ENCODE measurements at places on chromosomes 6 and 20.

- no peak for DNase-seq
These were observed 26.1 kb upstream of the RIPPLY2 start for GRCh38 chr6:83827050-83827449.

GRCh38 chr6:149235130-149235561 lies 82.4 kb upstream of the TAB2 start:
- DNase-seq = peak; percentile 64

- no peak for DNase-seq
These were observed 15.1 kb downstream of the KIF13A start for GRCh38 chr6:17972074-17972952.

DNA sequence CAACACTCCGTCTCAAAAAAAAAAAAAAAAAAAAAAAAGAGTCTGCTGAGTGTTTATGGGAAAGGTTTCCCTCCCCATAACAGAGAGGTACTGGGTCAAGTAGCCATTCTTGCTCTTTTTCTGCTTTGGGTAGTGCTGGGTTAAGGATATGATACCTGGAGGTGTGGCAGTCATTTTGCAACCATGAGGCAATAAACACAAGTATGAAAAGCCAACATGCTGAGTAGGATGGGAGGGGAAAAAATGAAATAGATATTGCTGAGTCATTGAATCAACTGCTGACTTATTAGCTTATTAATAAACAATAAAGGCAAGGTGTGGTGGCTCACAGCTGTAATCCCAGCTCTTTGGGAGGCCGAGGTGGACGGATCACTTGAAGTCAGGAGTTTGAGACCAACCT lies 2.3 kb upstream of the TOMM34 start:
- DNase-seq = no peak

GRCh38 chr6:134624781-134625180 lies 306.9 kb upstream of the SGK1 start:
- DNase-seq = no peak

DNA sequence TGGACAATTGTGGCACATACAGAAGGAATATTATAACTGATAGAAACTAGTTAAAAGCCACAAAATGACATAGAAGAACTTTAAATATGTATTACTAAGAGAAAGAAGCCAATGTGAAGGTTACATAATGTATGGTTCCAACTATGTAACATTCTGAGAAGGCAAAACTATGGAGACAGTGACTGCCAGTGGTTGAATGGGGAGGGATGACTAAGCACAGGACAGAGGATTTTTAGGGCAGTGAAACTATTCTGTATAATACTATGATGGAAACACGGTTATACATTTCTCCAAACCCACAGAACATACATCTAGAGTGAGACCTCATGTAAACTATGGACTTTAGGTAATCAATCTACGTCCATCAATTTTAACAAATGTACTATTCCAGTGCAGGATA lies 22.4 kb downstream of the SYNCRIP start:
- no peak for DNase-seq

DNA sequence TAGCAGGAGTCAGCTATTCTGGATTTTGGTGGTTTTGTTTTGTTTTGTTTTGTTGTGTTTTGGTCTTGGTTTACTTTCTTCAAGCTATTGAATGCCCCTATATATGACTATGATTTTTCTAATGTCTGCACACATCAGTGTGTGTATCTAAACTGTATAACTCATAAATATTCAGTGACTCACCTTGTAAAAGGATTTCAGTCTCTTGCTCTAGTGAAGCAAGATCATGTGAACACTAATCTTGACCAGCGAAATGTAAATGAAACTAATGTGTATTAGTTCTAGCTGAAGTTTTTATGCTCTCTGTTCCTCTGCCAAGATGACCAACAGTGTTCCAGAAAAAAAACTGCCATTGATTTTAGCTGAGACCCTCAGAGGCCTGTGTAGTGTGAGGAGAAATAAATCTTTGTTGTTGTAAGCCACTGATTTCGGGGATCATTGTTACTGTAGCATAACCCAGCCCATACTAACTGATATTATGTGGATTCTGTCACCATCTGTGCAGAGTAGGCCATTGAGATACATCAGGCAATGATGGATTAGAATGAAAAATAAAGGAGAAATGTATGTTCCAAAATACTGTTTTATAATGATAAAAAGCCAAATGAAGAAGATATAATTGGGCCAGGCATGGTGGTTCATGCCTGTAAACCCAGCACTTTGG lies 11.5 kb upstream of the BTBD9 start:
- DNase-seq = no peak

- no peak for DNase-seq
These were observed 111.6 kb downstream of the ERMARD start for GRCh38 chr6:169862892-169863525.

Measured in SHP77 treated with DMSO at 0.1 percent for 48 hours (cell line).